ENCODE measurements at places on chromosomes 3 and 15. TPM values are rescaled to one million over a fixed set of nuclear protein-coding genes. Genes with fewer than 3 reads are reported as not detected.

ATP2C1 gene
- total RNA-seq, result 62.5 TPM

APOD gene
- 1.6 TPM for total RNA-seq

SLC12A1 gene
- 0.10 TPM for total RNA-seq

PPP1R14D gene
- not detected for total RNA-seq

LRRIQ4 gene
- total RNA-seq, result not detected

GPR171 gene
- not detected for total RNA-seq

PFN2 gene
- total RNA-seq, result 281 TPM

TARS3 gene
- 10.7 TPM for total RNA-seq

GPR87 gene
- not detected for total RNA-seq

SLC30A4 gene
- 5.9 TPM for total RNA-seq

NR1I2 gene
- not detected for total RNA-seq

ZNF770 gene
- total RNA-seq, result 23.4 TPM

AMIGO3 gene
- total RNA-seq, result 1.1 TPM

NTRK3 gene
- total RNA-seq, result 1.3 TPM

ANKRD34C gene
- total RNA-seq, result not detected

GHRL gene
- not detected for total RNA-seq

MTFMT gene
- 27.9 TPM for total RNA-seq

AGBL1 gene
- not detected for total RNA-seq

IGSF11 gene
- total RNA-seq, result 0.39 TPM

HGD gene
- total RNA-seq, result not detected

FAM43A gene
- 1.8 TPM for total RNA-seq

B3GALNT1 gene
- total RNA-seq, result 11.6 TPM

CMSS1 gene
- total RNA-seq, result 61.8 TPM

RHCG gene
- total RNA-seq, result not detected

BUB1B gene
- total RNA-seq, result 126 TPM

CRYGS gene
- 1.1 TPM for total RNA-seq

C3orf20 gene
- not detected for total RNA-seq

P2RY1 gene
- total RNA-seq, result 0.48 TPM

MRAS gene
- 29.6 TPM for total RNA-seq

ASB14 gene
- total RNA-seq, result not detected

ITIH1 gene
- total RNA-seq, result not detected

FRMD4B gene
- total RNA-seq, result 2.6 TPM

ACP3 gene
- total RNA-seq, result 0.59 TPM

PLSCR2 gene
- total RNA-seq, result not detected

RASGRF1 gene
- 8.7 TPM for total RNA-seq

Data from RPMI7951 (cell line).